Activated B cell treated with CpG ODN at 0.5 μM for 24 hours (primary cell): ENCODE measurements at places on chromosomes 7 and 10.

DNA sequence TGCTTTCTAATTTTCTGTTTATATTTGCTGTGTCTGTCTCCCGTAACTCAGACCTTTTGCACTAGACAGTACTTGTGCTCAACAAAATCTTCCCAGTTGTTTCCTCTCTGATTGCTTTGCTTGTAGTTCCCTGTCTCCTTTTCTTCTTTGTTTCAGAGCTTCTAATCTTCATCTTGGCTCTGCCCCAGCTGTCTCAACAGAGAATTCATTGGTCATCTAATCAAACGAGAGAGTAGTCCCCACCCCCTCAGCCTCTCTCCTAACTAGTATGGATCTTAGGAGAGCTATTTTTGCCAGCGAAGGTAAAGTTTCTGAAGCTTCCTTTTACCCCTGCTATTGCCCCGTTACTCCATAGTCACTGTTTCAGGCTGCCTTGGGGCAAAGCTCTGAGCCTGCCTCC lies 32.8 kb downstream of the SLC26A4 start:
- DNase-seq, result no peak

DNA sequence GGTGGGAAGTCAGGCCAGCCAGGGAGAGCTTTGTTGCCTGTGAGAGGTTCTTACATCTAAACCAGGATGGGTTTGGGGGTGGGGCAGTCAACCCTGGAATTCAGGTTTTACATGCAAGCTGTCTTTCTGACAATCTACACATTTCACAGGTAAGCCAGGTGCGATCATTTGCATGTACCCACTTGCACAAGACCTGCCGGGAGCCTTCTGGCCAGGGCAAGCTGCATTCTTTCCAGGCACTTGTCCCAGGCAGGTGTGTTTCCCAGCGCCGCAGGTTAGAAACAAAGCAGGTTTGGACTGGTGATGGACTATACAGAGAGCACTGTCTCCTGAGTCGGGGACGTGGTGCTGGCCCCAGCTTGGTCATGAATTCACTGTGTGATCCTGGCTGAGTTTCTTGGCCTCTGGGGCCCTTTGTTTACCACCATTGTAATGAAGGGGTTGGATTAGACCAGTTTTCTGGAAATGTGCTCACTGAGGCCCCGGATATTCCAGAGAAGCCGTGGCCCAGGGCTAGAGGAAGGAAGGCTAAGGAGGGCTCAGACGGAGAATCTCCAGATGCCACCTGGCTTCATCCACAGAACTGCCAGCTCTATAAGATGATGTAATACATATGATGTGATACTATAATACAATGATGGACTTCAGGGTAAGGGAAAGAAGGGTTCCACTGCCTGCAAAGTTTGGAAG lies 205.2 kb upstream of the SVIL start:
- DNase-seq, result no peak

- DNase-seq, result no peak
These were observed 1276.3 kb upstream of the AUTS2 start for GRCh38 chr7:68321776-68322496.

DNA sequence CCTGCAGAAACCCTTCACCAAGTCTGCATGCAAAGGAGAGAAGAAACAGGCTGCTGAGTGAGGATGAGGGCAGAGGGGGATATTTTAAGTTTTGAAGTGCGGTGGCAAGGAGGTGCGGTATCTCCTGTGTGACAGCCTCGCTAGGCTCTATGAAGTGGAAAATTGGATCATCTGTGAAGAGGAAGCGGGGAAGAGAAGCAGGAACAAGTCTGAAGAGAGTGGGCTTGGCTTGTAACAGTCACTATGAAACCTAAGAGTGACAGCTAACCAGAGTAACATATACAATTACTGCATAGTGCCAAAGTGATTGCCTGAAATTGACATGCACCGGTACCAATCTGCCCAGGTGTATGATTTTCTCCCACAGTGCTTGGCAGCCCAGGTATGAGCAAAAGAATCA lies 287.5 kb upstream of the KLF14 start:
- no peak for DNase-seq

- DNase-seq, result no peak
These were observed 122.5 kb upstream of the NOBOX start for GRCh38 chr7:144525956-144526355.

- DNase-seq, result no peak
These were observed 61.0 kb upstream of the INSYN2A start for GRCh38 chr10:127257395-127257794.

- DNase-seq, result no peak
These were observed 52.1 kb downstream of the MACC1 start for GRCh38 chr7:20165146-20165510.

DNA sequence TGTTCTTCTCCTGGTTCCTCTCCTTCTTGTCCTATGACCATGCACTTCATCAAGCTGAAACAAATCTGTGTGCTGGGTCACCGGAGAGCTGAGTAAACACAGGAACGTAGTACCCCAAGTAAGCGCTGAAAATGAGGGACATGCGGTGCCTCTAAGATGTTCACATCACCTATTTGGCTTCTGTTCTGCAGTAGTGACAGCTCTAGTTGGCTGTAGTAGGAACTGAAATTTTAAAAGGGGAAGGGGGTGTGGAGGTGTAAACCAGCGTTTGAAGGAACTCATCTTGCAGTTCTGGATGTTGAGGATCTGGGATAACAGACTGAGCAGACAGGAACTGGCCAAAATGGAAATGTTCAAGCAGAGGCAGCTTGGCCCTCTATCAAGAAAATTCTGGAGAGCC lies 85.2 kb downstream of the WNT2 start:
- no peak for DNase-seq

GRCh38 chr10:58265249-58265648 lies 2.4 kb downstream of the IPMK start:
- DNase-seq, result no peak

- no peak for DNase-seq
These were observed 3.8 kb downstream of the KMT2E start for GRCh38 chr7:105017657-105018365.

- no peak for DNase-seq
These were observed 111.1 kb upstream of the FAM171A1 start for GRCh38 chr10:15482156-15482555.

DNA sequence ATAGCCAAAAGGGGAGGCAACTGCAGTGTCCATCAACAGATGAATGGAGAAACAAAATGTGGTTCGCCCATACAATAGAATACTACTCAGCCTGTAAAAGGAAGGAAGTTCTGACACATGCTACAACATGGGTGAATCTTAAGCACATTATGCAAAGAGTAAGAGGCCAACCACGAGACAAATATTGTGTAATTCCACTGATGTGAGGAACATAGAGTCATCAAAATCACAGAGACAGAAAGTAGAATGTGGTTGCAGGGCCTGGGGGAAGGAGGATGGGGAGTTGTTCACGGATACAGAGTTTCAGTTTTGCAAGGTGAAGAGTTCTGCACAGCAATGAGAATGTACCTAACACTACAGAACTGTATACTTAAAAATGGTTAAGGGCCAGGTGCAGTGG lies 13.7 kb upstream of the C10orf71 start:
- no peak for DNase-seq

- no peak for DNase-seq
These were observed 551.7 kb downstream of the HTR7 start for GRCh38 chr10:90306187-90306586.

- no peak for DNase-seq
These were observed 13.9 kb upstream of the ATP6V0E2 start for GRCh38 chr7:149859876-149860275.

DNA sequence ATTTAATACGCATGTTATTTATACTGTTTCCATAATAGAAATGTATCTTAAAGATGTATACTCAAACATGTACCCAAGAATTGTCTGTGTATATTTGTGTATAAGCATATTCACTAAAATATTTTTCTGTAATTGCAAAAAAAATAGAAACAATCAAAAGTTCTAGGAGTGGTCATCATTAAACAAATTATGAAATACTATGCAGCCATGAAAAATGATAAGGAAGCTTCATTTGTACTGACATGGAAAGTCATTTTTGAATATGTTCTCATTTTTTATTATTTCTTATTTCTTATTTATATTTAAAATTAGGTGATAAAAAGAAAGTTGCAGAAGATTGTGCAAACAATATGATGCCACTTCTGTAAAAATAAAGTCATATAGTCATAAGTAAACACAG lies 400.0 kb upstream of the AUTS2 start:
- DNase-seq, result no peak

DNA sequence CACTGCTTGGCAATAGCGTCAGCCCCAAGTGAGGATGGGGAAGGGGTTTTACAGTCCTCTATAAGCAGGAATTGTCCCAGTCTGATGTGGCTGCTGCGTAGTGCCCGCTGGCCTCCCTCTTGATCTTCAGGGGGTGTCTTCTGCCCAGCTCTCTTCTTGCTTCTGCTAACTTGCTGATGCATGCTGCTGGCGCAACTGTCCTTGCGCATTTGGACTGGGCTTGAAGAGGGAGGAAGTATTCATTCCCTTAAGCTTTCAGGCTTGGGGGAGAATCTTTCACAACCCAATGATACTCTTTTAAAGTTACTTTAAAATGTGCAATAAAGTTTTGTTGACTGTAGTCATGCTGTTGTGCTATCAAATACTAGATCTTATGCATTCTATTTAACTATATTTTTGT lies 10.3 kb downstream of the GALNT11 start:
- DNase-seq, result no peak

- no peak for DNase-seq
These were observed 540.6 kb downstream of the ZWINT start for GRCh38 chr10:55820478-55820877.

DNA sequence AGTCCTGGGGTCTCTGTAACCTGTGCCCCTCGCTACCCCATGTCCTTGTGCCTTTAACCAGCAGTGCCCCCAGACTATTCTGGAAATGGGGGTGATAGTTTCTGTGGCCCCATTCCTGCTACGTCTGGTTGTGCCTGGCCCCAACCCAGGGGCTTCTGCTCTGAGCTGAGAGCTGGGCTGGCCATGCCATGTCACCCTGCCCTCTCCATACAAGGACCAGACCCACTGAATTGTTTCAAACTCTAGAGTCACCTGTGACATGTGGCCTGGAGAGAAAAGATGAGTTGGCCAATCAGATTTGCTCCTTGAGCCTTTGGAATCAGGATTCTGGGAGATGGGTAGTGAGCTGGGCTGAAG lies 108.6 kb downstream of the GRK5 start:
- DNase-seq, result no peak

GRCh38 chr10:78212060-78212785 lies 178.6 kb downstream of the RPS24 start:
- no peak for DNase-seq

- no peak for DNase-seq
These were observed 561 bp downstream of the SHTN1 start for GRCh38 chr10:117004227-117005025.

DNA sequence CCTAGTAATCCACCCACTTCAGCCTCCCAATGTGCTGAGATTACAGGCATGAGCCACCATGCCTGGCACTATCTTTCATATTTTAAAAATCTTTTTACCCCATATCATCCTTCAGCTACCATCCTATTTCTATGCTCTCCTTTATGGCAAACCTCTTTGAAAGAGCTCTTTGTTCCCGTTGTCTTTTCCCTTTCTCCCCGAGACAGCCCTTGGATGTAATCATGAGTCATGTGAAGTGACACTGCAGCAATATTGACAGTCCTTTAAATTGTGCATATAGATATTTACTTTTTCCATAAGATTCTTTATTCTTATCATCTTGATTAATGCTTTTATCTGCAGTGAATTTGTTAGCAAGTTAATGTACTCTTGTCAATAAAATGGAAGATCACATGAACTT lies 286.6 kb downstream of the ANKRD7 start:
- DNase-seq, result no peak

- DNase-seq, result no peak
These were observed 69.5 kb downstream of the ADCYAP1R1 start for GRCh38 chr7:31121601-31122000.

DNA sequence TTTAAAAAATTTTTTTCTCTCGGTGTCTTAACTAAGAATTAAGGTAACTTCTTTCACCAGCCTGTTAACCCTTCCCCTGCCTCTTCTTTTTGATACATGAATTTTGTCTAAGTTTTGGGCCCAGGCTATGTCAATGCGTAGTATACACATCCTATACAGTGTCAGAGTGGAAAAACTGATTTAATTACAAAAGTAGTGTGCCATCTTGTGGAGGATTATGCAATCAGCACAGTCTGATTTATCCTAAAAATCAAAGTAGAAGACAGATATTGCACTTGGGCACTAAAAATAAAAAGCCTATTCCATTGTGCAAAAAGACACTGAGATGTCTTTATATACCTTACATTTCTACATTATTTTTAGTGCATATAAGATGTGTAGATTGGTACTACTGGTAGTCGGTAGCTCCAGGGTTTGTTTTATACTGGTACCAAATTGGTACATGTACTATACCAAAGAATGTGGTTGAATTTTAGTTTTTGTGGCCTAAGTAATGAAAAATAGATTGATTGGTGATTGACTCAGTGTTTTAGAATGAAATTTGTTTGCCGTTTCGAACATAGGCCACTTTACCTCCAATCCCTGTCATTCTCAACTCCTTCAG lies 96.6 kb downstream of the MKLN1 start:
- no peak for DNase-seq

DNA sequence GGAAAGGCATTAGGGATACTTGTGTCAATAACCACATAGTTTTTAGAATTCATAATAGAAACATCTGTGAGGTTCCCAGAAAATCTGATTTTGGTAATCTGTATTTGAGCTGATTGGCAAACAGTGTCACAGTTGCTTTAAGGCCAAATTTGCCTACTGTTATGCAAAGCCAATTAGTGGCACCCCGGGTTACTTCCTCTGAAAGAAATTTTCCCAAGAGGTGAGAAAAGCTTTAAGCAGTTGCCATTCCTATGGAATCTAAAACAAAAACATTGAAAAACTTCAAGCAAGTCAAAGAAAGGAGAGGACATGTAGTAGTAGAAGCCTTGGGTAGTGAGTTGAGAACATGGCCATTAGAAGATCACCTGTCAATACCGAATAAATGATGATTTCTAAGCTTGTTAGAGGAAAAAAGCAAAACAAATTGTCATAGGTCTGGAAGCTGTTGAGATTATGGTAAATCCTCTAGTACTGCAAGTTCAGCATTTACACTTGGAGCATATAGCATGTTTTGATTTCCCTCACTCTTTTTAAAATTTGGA lies 176.8 kb downstream of the TWIST1 start:
- DNase-seq, result no peak

DNA sequence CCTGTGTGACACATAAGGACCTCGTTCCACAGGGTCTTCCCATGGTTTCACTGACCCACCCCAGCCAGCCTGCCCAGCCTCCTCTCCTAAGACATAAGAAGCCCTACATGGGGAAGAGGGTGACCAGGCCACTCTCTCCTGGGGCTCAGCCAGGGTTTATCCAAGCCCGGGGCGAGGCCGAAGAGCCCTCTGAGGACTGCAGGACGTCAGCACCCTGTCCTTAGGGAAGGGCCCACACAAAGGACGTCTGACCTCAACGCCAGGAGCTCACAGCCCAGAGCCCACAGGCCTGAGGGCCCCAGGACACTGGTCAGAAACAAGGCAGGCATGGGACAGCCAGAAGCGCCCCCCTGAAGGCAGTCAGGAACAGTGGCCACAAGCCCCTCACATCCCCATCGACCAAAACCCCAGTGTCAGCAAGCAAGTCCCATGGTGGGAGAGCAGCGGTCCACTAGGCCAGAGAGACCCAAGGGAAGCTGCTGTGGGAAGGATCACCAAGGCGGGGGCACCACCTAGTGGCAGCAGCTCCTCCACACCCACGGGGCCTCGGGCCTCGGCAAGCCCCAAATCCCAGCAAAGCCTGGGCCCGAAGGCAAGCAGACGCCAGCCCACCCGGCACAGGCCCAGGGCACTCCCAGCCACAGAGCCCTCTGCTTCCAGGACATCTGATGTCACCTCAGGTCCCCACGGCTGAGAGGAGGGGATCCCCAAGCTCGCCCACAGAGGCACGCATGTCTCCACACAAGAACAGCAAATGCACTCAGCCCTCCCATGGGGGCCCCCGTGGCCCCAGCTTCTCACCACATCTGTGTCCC lies 23.4 kb downstream of the MAD1L1 start:
- peak; percentile 58 for DNase-seq
